Stimulated activated CD4-positive, alpha-beta T cell treated with anti-CD3 and anti-CD28 coated beads, Interleukin-1b, Interleukin-23, amount 100 ng/mL, for 24 hours (primary cell): ENCODE measurements at places on chromosomes 13 and 19.

GRCh38 chr13:85700906-85701305 lies 98.3 kb downstream of the SLITRK6 start:
- DNase-seq, result no peak

DNA sequence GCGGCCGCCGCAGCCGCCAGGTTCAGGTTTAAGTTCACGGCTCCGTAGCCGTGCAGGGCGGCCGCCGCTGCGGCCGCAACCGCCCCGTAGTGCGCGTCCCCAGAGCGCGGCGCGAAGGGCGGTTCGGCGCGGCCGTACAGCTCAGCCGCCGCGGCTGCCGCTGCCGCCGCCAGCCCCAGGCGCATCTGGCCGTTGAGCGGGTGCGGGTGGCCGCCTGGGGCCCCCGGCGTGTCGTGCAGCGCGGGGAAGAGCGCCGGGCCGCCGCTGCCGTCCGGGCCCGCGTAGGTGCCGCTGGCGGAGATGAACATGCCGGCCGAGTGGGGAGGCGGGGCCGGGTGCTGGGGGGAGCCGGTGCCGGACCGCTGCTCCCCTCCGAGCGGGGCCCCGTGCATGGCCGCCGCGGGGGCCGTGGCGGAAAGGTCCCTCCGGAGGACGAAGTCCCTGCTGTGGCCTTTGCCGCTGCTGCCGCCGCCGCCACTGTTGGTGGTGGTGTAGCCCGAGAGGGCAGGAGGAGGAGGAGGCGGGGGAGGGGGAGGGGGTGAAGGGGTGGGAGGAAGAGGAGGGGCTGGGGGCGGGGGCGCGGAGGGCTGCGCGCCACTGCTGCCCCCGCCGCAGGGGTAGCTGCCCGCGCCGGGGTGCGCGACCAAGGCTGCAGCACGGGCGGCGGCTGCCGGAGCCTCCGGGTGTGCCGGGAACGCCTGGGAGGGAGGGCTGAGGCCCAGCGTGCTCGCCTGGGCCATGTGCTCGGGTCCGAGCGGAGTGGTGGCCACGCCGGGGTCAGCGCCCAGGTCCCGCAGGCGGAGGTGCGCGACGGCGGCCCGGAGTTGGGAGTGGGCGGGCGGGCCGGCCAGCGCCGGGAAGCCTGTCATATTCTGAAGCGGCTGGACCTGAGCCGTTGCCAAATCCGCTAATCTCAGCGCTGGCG lies 654 bp downstream of the ZIC5 start:
- no peak for DNase-seq

GRCh38 chr13:42078128-42078808 lies 29.8 kb downstream of the DGKH start:
- DNase-seq, result no peak

- DNase-seq, result no peak
These were observed 222.2 kb downstream of the MYO16 start for GRCh38 chr13:108851660-108852059.

GRCh38 chr13:98622931-98623331 lies 46.0 kb upstream of the STK24 start:
- no peak for DNase-seq

DNA sequence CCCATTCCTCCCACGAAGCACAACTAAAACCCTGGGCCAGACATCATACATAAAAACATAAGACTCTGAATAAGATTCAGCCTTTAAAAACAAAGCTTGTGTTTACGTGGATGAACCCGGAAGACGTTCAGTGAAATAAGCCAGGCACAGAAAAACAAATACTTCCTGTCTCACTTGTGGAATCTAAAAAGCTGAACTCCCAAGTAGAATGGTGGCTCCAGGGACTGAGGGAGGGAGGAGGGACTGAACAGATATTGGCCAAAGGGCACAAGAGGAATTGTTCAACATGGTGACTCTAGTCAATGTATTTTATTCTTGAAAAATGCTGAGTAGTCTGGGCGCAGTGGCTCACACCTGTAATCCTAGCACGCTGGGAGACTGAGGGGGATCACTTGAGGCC lies 35.7 kb upstream of the TPM4 start:
- DNase-seq, result no peak

GRCh38 chr13:63436325-63436668 lies 2020.6 kb upstream of the PCDH20 start:
- DNase-seq, result no peak

DNA sequence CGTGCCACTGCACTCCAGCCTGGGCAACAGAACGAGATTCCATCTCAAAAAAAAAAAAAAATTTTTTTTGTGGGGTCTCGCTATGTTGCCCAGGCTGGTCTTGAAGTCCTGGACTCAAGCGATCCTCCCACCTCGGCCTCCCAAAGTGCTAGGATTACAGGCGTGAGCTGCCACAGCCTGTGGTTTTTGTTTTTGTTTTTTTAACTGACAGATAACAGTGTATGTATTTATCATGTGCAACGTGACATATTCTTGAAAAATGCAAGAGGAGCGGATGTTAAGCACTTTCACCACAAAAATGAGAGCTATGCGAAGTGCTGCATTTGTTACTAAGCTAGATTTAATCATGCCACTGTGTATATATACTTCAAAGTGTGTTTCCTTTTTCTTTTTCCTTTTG lies 49.0 kb downstream of the ARHGEF18 start:
- DNase-seq, result no peak

GRCh38 chr19:10819124-10820060 lies 16.6 kb downstream of the TMED1 start:
- DNase-seq, result no peak

- DNase-seq, result no peak
These were observed 3.5 kb downstream of the COPE start for GRCh38 chr19:18915639-18916038.

- no peak for DNase-seq
These were observed 121.0 kb downstream of the KLF5 start for GRCh38 chr13:73179650-73180274.

GRCh38 chr13:46668931-46669525 lies 116.1 kb downstream of the LRCH1 start:
- DNase-seq, result no peak

DNA sequence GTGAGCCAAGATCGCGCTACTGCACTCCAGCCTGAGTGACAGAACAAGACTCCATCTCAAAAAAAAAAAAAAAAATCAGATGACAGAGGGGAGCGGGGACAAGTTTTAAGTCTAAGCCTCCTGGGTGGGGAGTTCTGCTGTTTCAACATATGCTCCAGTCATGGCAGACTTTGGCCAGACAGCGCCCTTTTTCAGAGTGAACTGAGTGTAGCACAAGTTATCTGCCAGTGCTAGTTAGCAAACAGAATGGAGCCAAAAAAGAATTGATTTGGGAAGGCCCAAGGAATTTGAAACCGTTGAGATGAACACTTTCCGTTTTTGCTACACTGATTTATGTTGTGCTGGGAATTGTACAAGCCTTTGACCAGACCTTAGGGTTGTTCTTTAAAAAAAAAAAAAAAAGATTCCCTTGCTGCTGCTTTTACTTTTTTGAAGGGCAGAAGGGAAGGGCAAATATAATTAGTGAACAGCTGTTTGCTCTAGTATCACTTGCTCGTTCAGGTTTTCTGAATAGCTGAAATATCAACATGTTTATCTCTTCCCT lies 5.7 kb downstream of the ACTN4 start:
- DNase-seq, result no peak

DNA sequence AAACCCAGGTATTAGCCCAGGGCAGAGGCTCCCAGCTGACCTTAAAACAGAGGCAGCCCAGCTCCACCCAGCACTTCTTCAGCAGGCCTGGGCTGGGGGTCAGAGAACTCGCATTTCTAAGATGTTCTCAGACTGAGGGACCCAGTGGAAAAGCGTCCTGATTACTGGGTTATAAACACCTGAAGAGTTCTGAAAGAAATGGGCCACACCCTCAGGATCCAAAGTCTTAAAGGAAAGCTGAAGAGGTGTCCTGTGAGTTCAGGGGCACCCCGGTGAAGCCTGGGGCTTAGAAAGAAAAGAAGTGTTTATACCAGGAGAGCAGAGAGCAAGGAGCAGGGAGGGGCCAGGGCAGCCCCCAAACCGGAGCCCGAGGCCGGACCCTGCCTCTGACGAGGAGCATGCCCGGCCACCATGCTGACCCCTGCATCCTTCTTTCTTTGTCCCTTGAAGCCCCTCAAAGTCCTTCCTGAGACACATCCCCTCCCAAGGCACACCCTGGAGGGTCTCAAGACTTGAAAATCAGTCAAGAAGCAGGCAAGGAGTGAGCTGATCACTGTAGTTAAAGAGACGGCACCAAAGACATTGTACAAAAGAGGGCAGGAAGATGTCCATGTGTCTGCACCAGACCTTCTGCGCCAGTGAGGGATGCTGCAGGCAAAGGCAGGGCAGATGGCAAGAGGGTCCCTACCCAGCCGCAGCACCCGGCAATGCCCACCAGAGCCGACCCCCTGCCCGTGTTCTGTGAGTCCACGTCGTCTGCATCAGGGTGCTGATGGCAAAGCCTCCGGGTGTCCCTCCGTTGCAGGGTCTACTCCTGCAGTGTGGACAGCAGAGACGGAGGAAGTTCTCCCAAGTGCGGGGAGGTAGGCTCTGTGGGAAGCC lies 10.6 kb upstream of the RAB20 start:
- DNase-seq, result no peak

GRCh38 chr13:40629678-40630384 lies 36.6 kb downstream of the FOXO1 start:
- no peak for DNase-seq

GRCh38 chr13:31686670-31687425 lies 52.5 kb upstream of the RXFP2 start:
- DNase-seq, result no peak

DNA sequence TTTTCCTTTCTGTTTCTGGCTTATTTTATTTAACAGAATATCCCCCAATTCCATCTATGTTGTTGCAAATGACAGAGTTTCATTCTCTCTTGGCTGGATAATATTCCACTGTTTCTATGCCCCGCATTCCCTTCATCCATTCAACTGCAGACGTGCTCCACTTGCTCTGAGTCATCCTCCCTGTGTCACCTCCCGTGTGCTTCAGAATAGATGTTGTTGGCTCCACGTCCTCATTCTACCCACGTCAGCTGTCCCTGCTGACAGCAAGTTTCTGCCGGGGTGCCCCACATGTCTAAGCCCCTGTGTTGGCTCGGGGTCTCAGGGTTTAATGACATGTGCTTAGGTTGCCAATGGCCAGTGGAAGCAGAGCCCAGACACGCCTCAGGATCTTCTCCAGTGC lies 1041.0 kb downstream of the UQCRFS1 start:
- DNase-seq, result no peak

DNA sequence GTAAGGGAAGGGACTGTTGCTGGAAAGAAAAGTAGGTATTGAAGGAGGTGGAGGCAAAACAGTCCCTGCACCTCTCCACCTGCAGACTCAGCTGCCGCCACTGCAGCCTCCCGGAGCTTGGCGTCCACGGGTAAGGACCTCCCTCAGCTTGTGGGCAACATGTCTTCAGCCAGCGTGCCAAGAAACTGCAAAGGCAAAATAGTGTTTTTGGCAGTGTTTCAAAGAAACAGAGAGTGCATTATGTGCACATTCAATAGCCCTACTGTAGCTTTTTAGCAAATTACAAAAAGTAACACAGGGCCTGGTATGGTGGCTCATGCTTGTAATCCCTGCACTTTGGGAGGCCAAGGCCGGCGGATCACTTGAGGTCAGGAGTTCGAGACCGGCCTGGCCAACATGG lies 57.4 kb downstream of the ATP11A start:
- no peak for DNase-seq

GRCh38 chr13:27170221-27170515 lies 1.4 kb downstream of the USP12 start:
- no peak for DNase-seq

GRCh38 chr19:34088292-34088691 lies 84.0 kb upstream of the LSM14A start:
- no peak for DNase-seq

- no peak for DNase-seq
These were observed 7.6 kb downstream of the F7 start for GRCh38 chr13:113112893-113113845.

DNA sequence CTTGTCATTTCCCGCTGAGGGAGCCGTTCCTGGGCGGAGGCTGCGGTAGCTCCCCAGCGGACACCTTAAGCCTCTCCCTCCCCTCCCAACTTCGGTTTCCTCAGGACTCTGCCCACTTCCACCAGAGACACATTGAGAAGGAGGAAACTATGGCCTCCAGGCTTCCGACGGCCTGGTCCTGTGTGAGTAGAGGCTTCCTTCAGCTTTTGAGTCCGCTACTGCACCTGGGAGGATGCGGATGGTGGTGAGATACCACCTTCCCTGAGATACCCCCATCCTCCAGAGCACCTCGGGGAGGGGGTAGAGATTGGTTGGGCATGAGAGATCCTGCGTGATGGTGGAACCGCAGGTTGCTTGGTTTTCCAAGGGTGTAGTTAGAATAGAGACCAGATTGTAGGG lies 955 bp downstream of the ZNF274 start:
- no peak for DNase-seq

GRCh38 chr13:25177012-25177411 lies 4.9 kb upstream of the AMER2 start:
- DNase-seq, result no peak

GRCh38 chr13:32682130-32682529 lies 95.9 kb downstream of the PDS5B start:
- no peak for DNase-seq

GRCh38 chr13:35157143-35157755 lies 215.2 kb downstream of the NBEA start:
- no peak for DNase-seq

DNA sequence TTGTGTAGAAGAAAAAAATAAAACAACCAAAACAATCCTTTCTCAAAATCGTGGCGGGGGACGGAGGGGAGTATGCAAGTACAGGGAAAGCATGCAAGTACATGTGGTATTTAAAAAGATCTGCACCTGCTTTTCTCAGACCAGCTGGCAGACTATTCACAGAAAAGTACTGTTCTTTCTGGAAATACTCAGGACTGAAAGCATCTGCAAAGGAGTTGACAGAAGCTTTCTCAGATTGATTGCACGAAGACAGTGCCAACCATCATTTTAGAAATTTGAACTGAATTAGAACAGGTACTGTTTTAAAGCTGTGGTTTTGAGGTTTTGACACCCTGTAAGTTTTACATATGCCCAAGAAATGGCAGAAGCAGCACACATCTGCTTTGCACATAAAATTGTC lies 19.8 kb upstream of the PCDH8 start:
- no peak for DNase-seq

DNA sequence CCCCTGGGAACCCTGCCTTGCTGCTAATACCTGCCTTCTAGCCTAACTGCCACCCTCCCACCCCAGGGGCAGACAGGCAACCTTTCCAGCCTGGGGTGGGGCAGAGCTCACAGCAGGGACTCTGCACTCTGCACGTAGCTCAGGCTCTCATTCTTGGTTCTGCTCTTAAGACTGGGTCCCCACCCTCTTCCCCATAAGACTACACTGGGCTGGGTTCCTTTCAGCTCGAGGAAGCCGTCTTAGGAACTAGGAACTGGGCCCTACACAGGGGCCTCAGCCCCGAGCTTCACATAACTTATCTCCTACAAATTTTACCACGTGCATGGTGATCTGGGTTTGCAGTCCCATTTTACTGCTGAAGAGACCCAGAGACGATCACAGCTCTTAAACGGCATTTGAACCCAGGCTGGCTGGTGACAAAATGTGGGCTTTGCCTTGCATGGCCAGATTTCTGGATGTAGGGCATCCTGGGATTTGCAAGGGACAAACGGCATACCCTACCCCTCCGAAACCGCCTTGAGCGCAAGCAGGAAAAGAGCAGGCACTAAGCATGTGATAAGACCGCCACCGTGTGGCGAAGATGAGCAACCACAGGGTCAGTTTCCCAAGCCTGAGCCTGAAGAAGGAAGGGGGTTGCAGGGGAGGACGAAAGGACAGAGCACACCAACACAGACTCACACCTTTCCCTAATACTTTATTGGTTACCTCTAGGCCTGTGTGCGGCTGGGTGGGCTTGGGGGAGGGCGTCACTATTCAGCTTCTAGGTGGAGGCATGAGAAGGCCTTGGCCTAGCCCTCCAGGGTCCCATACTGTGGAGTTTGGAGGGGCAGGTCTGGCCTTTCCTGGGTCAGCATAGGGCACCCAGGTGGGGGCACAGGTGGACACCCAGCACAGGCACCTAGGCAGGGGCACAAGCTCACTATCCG lies 5.1 kb downstream of the JUNB start:
- DNase-seq, result peak; percentile 65
